ENCODE measurements at places on chromosomes 1 and 21.

DNA sequence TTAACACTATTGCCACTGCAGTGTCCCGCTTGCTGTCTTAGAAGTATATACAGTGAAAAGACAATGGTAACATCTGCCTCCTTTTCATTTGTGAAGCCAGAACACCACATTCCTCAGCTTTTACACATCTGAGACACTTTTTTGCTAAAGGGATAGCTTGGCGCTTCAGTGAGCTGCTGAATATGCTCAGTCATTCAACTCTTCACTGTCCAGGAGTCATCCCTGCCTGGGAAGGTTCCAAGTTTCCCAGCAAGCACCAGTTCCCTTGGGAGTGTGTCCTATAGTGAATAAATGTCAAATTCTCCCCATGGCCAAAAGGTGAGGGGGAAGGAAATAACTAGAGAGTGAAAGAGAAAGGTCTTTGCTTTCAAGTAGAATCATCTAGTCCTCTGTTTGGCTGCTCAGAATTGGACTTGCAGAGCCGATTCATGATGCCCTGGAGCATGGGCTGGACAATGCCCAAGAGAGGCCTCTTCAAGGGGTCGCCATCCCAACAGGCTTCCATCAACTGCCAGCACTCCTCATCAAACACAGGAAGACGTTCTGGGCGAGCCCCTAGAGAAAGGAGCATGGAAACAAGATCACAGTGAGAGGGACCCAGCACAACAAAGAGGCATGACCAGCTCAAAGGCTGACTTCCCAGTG, 25.5 kb upstream of the RBBP5 start:
- no peak for DNase-seq

DNA sequence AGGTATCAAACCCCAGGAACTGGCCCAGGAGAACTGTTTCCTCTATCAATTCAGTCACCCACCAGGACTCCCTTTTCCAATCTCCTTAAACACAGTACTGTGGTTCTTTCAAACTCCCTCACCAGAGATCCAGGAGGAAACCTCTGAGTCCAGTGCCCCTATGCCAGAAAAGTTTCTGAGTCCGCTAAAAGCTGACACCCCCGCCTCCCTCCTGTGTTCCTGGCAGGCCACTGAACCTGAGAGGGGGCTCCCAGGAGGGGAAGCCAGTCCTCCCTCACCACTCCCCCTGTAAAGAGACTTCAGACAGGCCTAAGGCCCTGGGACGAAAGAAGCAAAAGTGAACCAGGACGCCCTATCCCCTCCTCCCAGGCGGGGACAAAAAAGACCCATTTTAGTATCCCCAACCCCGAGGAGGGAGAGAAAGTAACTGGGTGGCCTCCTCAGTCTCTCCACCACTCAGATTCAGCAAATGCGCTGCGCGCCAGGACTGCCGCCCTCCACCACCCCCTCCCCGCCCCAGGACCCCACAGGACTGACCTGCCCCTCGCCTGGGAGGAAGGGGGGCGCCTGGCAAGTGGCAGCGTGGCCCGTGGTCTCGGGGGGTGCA, 624 bp downstream of the SLC41A1 start:
- no peak for DNase-seq

DNA sequence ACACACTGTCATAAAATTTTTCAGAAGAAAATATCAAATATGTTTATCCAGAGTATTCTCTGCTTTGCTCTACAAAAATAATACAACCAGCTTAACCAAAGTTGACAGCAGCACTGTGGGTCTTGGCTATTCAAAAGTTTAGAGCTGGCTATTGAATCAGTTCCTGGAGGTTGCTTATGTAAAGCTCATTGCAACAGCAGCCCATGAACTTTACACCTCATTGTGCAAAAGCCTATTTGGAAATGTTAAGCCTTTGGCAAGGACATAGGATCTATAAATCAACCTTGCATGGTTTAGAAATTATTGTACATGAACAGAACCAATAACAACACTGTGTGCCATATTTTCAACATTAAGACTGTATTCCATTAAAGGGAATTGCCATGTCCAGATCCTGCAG, 714.9 kb downstream of the ADGRL2 start:
- no peak for DNase-seq

DNA sequence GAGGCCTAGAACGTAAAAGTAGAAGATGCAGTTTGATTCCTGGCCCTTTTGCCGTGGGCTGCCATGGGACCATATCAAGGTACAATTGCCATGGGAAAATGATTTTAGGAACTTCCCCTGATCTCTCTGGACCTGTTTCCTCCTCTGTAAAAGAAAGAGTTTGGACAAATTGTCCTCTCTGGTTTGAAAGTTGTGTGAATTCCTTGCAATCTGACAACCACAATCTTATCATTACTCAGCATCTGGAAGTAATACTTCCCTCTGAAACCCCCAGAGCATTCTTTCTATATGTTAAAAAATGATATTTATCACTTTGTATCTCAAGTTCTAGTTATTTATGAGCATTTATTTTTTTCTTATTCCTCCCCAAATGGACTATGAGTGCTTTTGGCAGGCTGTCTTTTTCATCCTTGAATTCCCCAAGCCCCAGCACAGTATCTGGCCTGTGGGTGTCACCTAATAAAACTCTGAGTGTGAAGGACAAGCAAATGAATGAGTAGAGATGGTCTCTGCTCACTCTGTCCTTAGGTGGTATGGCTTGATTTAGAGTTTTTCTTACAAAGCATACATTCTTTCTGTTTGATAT, 181.1 kb downstream of the DYRK1A start:
- DNase-seq = no peak

- no peak for DNase-seq
Measured at GRCh38 chr1:229040630-229041358, 230.1 kb upstream of the RAB4A start.

DNA sequence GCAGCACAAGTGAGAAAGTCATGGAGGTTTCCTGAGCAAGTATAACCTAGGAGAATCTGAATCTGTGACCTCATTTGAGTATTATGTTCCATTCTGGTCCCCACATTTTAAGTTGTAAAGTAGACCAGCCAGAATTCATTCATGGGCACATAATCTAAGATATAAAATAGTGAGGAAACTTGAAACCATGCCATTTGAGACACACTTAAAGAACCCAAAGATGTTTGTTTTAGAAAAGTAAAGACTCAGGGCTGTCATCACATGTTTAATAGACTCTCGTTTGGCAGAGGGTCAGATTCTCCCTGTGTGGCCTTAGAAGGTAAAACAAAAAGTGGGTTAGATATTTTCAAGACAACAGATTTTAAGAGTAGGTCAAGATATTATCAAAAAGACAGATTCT, 6.4 kb downstream of the SZT2 start:
- DNase-seq = no peak

GRCh38 chr1:155139895-155140629, at the start of gene DPM3:
Gene DPM3 (minus strand): TSS chr1:155140531. CDS start chr1:155140240, 291 bp downstream.
- DNase-seq = peak; percentile 75
